ENCODE measurements at places on chromosomes 2 and 18.
A peak's percentile ranks its signal among the peaks of the same experiment; 100 is the strongest.

DNA sequence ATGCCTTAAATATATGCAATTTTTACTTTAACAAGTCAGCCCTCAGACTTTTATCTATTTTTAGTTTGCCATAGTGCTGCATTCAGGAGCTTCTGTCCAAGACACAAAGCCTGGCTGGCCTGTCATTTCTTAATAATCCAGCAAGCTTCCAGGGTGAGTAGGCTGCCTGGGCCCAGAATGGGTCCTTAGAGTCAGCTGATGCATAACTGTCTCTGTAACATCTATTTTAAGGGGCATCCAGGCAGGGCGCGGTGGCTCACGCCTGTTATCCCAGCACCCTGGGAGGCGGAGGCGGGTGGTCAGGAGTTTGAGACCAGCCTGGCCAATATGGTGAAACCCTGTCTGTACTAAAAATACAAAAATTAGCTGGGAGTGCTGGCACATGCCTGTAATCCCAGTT lies 11.8 kb upstream of the GNLY start:
- no peak for DNase-seq

- DNase-seq: no peak
These were observed 408.0 kb upstream of the RGPD4 start for GRCh38 chr2:107418708-107419107.

- no peak for DNase-seq
These were observed 429.1 kb upstream of the PKDCC start for GRCh38 chr2:41618754-41619153.

GRCh38 chr2:10733566-10733925 lies 12.1 kb downstream of the ATP6V1C2 start:
- peak; percentile 68 for DNase-seq

- peak; percentile 54 for DNase-seq
These were observed at the start of gene CRIM1 for GRCh38 chr2:36355151-36355889. TSS of gene CRIM1 (plus strand) at chr2:36355778. CDS start at chr2:36356293, 515 bp downstream.

All from NCI-H510A treated with DMSO at 0.1 percent for 48 hours (cell line).